ENCODE measurements at places on chromosomes 5 and 9.

DNA sequence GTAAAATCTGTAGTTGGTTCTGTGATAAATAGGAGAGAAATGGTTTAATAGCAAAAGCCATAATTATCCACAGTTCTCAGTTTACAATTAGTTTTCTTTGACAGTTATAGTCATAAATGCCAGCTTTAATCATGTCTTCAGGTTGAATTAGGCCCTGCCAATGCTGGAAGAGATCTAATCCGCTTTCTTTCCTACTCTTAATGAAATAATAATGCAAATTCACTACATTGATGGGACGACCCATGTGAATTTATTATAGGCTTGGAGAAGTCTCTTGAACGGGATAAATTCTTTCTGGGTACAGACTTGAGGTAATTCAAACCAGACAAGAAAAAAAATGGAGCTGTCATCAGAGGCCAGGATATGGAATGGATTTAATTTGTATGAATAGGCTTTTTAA, 950.4 kb downstream of the EFNA5 start:
- DNase-seq, result no peak

GRCh38 chr5:126509339-126509738, 85.7 kb downstream of the ALDH7A1 start:
- DNase-seq, result no peak

GRCh38 chr5:179153341-179153901, 93.2 kb downstream of the ZNF354C start:
- DNase-seq, result no peak

- DNase-seq, result no peak
These were observed 29.3 kb downstream of the TRIM32 start for GRCh38 chr9:116716438-116716837.

DNA sequence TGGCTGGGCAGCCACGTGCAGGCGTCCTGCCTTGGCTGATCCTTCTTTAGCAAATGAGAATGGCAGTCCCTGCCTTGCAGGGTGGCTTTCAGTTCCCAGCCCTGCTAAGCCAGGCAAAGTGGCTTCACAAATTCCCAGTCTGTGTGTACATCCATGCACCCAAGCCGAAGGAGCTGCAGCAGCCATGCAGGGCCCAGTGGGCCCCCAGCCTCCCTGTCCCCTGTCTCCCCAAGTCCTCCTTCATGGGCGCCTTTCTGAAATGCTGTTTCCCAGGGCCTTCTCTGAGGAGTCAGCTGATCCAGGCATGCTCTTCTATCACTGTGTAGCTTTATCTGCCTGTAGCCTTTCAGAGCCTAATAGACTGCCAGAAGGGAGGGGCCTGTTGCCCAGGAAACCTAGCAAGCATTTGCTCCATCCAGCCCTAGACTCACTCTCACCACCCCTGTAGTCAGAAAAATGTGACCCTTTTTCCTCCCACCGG, 47.4 kb upstream of the SHC3 start:
- no peak for DNase-seq

DNA sequence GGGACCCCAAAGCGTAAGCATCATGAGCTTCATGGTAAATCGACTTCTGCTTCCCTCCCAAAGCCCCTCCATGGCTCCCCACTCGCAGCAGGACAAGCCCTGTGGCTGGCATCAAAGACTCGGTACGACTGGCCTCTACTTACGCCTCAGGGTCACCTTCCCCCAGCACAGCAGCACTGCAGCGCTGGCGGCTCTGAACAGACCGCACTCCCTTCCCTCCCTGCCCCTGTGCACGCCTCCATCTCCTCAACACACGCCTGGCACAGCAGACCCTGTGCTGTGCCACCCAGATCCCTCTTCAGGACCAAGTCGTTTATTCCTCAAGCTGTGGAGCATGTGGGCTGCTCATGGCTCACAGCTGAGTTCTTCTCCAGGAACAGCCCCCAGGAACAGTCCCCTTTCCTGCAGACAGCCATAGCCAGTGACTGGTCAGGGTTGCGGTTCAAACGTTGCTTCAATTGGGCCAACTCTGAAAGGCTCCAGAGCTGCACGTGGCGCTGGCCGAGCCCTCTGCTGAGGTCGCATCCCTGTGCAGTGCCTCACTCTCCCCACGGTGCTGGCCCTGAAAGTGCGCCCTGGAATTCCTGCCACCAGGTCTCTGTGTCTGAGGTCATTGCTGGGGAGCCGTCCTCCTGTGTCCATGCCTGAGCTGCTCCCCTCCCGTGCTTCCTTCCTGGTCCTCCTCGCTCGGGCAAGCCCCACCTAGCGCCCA, 88.0 kb downstream of the ZNF354C start:
- no peak for DNase-seq

GRCh38 chr9:95966306-95966705, 90.8 kb downstream of the ERCC6L2 start:
- no peak for DNase-seq

- no peak for DNase-seq
These were observed 561.2 kb upstream of the C9orf72 start for GRCh38 chr9:28134446-28134976.

DNA sequence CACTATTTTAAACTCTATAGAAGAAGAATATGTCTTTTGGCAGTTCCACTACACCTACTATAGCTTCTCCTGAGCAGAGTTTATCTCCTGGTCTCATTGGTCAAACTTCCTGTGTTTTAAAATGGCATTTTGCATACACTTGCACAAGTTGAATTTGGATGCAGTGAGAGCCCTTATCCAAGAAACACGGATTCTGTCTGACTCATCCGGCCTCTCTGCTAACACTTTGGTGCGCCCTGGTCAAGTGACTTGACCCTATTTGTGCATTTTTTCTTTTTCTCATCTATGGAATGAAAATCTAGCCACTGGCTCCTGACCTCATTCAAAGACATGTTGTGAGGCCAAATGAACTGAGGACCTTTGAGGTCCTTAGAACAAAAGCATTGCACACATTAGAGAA, 20.0 kb downstream of the PIP5K1B start:
- DNase-seq, result no peak

- peak; percentile 29 for DNase-seq
These were observed 109.8 kb upstream of the TBC1D2 start for GRCh38 chr9:98365227-98365669.

- DNase-seq, result peak; percentile 31
These were observed 67.7 kb downstream of the MEGF10 start for GRCh38 chr5:127358284-127358683.

DNA sequence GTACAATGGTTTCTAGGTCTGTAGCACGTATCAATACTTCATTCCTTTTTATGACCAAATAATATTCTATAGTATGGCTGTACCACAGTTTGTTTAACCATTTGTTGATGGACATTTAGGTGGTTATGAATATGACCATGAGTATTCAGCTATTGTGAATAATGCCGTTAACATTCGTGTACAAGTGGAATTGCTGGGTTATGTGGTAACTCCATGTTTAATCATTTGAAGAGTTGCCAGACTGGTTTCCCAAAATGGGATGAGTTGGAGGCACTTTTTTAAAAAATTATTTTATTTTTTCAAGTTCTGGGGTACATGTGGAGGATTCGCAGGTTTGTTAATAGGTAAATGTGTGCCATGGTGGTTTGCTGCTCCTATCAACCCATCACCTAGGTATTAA, 4.6 kb downstream of the SNX2 start:
- DNase-seq, result no peak

DNA sequence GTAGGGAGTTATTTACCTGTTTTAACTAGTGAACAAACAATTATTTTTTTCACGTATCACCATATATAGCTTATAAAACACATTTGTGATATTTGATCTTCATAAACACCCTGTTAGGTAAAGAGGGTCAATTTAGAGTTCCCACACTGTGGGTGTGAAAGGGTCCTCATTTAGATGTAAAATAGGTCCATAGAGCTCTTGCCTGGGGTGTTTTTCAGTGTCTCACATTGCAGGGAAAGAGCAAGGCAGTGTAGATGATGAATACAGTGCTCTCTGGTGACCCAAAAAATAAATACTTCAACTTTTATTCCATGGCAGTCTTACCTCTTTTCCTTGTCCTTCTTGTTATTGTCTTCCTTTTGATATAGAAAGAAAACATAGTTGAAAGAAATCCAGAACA, 403.2 kb upstream of the SGCD start:
- no peak for DNase-seq

DNA sequence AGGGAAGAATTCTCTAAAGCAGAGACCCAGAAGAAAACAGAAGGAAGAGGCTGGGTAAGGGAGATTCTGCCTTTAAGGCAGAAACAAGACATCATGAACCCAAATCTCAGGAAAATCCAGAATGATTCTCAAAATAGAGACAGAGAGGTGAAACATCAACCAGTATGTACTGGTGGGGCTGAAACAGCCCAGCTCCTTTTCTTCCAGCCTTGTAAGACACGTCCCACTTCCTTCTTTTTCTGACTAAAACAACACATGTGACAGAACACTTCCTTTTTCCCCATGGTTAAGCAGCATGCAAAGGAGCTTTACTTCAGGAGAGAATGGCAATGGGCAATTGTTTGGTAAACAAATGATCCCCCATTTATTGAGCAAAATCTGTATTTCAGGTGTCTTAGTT, 230.8 kb upstream of the NR4A3 start:
- no peak for DNase-seq

- no peak for DNase-seq
These were observed 1138.2 kb downstream of the TAF11L14 start for GRCh38 chr5:18772475-18772874.

- no peak for DNase-seq
These were observed 101.2 kb downstream of the PARP8 start for GRCh38 chr5:50767588-50767987.

DNA sequence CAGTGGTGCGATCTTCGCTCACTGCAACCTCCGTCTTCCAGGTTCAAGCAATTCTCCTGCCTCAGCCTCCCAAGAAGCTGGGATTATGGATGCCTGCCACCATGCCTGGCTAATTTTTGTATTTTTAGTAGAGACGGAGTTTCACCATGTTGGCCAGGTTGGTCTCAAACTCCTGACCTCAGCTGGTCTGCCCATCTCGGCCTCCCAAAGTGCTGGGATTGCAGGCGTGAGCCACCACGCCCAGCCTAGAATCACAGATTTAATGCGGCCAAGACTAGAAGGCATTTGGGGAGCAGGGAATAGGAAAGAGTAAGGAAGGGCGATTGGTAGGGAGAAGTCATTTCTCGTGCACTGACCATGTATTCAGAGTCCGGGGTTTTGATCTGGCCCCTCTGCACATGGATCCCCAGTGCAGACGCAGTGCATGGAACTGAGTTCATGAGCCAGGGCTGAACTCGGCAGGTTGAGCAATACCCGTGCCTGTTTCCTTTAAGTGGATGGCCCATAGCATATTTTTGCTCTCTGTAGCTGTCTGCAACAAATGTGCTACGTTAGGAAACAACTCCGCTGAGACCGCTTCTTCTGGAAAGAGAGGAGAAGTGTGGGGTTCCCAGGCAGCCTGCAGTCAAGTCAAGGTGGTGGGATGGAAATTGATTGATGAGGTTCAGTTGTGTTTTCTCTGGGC, 3.4 kb upstream of the HMCN2 start:
- DNase-seq, result no peak

- no peak for DNase-seq
These were observed 33.0 kb upstream of the NCS1 start for GRCh38 chr9:130139251-130139650.

DNA sequence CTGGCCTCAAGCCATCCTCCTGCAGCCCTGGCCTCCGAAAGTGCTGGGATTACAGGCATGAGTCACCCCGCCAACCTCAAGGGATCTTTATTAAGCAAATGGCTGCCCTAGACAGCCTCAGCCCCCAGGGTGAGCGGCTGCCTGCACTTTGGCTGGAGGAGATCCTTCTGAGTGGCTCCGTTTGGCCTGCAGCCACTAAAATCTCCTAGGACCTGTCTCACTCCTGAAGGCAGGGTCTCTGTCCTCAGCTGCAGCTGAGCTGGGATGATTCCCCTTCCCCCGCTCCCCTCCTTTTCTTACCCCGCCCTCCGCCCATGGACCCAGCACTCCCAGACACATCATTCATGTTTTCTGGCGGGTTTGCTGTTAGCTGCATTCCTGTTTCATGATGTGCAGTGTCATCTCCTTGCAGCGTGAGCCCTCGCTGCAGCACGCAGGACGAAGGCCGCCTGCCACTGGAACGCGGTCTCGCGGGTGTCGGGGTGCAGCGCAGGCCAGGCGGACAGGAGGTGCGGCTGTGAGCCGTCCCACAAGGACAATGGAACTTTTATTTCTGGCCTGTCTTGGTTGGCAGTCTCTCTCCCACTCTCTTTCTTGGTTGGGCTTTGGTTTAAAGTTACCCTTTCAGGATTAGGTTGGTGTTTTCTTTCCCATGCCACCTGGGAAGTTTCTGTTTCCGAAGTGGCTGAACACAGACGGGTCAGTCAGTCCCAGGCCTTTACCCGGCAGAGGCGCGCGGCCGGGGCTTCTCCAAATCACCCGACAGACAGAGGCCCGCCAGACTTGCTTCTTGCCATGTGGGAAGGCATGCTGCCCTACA, 137.1 kb downstream of the FOXD1 start:
- no peak for DNase-seq

- DNase-seq, result no peak
These were observed 24.1 kb downstream of the SPRY4 start for GRCh38 chr5:142300677-142301076.

- no peak for DNase-seq
These were observed 17.9 kb upstream of the EGFL7 start for GRCh38 chr9:136644593-136645351.

- no peak for DNase-seq
These were observed 24.9 kb downstream of the C9orf50 start for GRCh38 chr9:129595903-129596540.

- no peak for DNase-seq
These were observed 480.3 kb downstream of the RAB3C start for GRCh38 chr5:59062986-59063683.

- no peak for DNase-seq
These were observed 868.0 kb upstream of the CTNND2 start for GRCh38 chr5:12772276-12772675.

DNA sequence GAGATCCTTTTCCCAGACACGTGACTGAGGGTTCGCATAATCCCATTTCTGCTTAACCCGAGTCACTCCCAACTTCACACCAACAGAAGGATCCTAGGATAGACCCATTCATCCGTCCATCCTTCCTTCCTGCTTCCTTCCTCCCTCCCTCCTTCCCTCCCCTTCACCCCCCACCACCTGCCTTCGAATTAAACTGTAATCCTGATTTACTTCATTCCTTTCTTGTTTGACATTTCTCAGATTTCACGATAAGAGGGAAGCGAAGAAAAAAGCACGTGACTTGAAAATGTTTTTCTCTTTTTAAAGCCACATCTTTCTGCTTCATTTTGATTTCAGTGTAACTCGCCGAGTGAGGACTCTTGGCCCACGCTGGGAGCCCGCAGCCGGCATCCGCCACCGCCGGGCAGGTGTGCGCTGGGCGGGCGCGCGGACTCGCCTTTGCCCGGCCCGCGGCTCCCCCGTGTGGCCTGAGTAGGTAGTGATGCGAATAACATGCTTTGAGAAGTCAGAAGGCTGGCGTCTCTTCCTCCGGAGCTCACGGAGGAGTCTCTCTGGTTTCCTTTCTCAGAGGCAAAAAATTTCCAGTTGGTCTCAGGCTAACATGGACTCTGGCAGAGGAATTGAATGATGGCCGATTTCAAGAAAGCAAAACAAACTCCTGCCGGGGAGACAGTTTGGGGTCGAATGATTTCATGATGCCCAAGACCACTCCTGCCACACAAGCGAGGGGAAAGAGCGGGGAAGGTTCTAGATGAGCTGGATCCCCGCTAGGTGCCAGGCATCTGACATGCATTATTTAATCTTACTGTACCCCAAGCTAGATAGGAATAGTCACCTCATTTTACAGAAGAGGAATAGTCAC, 117.7 kb downstream of the SLC12A2 start:
- DNase-seq, result no peak
